ENCODE measurements at places on chromosomes 11 and 22. TPM values are rescaled to one million over a fixed set of nuclear protein-coding genes. Genes with fewer than 3 reads are reported as not detected.

OPCML gene
- total RNA-seq: not detected

DEFB131B gene
- not detected for total RNA-seq

- DNase-seq: no peak
Measured at GRCh38 chr11:93939084-93939760, 81.9 kb upstream of the HEPHL1 start.

GRCh38 chr22:17303441-17303839 lies 65.8 kb upstream of the CECR2 start:
- DNase-seq: no peak

DNA sequence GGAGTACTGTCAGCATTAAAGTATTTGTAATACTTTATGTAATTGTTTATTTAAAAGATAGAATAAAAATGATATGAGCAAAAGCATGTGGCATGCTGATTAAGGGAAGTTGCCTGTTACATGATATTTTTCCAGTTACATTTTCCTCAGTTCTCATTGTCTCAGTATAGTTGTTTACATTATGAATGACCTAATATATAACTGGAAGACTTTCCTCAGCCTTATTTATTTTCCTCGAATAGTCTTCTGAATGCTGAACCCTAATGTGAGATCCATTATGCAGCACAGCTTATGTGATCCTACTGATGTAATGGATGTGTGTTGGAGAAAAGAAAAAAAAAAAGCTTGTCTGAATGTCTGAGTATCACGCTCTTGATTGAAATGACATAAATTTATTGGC lies 95.5 kb downstream of the LUZP2 start:
- no peak for DNase-seq

DNA sequence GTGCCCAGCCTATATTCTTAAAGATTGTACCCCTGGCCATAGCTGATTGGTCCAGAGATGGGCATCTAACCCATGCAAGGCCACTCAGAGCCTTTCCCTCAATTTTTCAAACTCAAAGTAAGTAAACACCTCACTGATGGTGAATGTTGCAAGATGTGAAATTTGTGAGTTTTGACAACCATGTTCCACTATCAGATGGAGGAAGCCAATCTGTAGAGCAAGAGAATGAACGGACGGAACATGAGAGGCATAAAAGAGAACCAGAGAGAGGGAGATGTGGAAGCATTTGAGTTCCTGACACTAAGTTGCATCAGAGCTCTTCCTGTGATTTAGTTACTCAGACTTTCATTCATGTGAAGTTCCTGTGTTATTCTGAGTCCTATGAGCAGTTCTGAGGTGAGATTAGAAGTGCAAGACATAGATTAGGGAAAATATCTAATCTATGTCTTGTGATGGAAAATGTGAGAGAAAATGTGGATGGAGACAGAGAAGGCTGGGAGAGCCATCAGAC lies 73.3 kb downstream of the PRSS23 start:
- no peak for DNase-seq

DNA sequence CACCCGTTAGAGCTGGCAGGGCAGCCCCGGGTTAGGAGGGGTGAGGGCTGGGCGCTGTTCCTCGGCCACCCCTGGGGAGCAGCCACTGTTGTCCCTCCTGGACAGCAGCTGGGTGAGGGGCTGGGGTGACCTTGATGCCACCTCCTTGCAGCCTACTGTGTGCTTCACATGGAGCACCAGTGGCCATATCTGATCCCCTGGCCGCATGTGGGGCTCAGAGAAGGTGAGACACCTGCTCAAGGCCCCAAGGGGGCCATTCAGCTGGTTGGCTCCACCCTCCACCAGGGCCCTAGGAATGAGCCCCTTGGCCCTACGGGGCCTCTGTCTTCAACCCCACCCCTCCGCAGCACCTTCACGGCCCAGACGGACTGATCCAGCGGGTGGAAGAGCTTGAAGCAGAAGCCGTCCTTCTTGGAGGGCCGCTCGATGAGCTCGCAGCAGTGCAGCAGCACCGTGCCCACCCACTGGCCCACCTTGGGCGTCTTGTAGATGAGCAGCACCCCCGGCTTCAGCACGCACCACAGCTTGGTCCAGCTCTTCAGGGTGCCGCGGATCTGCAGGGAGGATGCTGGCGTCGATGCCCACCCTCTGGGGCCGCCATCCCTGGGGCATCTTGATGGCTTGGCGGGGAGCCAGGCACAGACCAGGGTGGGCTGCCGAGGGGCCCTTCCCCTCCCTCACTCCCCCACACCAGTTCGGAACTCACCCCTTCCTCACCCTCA lies 44.9 kb downstream of the OSBPL5 start:
- DNase-seq: no peak

Data from osteocyte (in vitro differentiated cells).